ENCODE measurements at places on chromosomes 6 and 20.

- peak; percentile 84 for DNase-seq
These were observed 45.5 kb upstream of the SUPT3H start for GRCh38 chr6:45423111-45423823.

- no peak for DNase-seq
These were observed 621.2 kb upstream of the EYS start for GRCh38 chr6:66328200-66328599.

GRCh38 chr6:35620706-35621105 lies 68.0 kb downstream of the FKBP5 start:
- DNase-seq, result no peak

- no peak for DNase-seq
These were observed 211.5 kb downstream of the SOX4 start for GRCh38 chr6:21804941-21805610.

- peak; percentile 33 for DNase-seq
These were observed 77.4 kb upstream of the CD93 start for GRCh38 chr20:23163562-23163961.

DNA sequence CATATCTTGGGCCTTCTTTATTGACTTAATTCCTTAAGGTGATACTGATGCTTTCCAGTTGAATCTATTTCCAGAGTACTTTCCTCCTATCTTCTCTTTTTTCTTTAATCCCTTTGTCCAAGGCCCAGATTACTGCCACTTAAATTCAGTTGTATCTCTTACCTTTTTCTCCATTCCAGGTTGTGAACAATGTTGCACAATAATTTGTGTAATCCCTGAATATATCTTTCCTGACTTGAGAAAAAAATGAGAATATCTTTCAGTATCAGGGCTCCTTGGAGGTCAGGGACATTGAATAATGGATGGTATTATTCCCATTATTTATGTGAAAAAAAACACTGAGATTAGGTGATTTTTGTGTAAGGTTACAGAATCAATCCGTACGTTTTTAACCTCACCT lies 683.3 kb downstream of the PTPRT start:
- DNase-seq, result no peak

GRCh38 chr6:100343316-100344077 lies 121.2 kb downstream of the SIM1 start:
- DNase-seq, result no peak

GRCh38 chr20:53902968-53903651 lies 167.3 kb downstream of the BCAS1 start:
- no peak for DNase-seq

GRCh38 chr6:159529934-159530333 lies 163.1 kb downstream of the SOD2 start:
- no peak for DNase-seq

DNA sequence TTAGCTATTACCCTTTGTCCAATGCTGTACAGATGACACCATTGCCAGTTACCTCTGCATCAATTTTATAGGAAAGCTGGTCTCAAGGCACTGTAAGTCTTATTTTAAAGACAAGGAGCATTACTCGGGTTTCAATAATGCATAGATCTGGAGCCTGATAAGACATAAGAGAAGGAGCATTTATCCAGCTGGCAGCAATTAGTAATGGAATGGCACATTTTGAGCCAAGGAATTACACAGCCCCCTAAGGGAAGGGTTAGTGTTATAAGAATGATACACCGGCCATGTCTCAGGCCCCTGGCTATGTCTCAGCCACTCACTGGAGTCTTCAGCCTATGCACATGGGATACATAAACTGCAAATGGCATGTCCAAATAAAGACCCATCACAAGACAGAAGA lies 23.1 kb upstream of the TMEM242 start:
- DNase-seq, result no peak

DNA sequence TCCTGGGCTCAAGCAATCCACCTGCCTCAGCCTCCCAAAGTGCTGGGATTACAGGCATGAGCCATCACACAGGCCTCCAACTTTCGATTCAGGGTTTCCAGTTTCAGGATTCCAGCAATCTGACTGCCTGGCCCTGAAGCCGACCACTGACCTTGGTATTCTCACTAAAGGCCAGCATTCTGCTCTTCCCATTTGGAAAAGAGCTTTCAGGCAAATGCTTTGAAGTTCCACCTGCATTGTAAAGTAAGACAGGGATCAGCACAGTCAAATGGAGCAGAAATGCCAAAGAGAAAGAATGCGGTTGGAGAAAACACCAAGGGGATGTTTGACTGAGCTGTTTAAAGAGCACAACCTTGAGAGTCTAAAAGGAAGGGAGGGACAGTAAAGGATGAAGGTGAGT lies 117.0 kb upstream of the CEP85L start:
- DNase-seq, result no peak

DNA sequence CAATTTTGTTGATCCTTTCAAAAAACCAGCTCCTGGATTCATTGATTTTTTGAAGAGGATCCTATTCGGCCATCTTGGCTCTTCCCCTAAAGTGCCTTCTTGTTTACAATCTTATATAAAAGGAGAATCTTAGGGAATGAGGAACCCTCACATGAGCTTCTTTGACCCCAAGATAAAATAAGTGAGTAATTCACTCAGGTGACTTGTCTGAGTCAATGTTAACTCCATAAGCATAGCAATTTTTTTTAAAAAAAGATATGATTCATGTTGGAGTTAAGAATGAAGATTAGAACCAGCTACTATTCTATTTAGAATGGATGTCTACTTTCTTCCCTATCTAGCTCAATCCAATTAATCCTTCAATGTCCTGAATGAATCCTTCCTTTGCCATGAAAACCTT lies 21.0 kb downstream of the WASF1 start:
- no peak for DNase-seq

DNA sequence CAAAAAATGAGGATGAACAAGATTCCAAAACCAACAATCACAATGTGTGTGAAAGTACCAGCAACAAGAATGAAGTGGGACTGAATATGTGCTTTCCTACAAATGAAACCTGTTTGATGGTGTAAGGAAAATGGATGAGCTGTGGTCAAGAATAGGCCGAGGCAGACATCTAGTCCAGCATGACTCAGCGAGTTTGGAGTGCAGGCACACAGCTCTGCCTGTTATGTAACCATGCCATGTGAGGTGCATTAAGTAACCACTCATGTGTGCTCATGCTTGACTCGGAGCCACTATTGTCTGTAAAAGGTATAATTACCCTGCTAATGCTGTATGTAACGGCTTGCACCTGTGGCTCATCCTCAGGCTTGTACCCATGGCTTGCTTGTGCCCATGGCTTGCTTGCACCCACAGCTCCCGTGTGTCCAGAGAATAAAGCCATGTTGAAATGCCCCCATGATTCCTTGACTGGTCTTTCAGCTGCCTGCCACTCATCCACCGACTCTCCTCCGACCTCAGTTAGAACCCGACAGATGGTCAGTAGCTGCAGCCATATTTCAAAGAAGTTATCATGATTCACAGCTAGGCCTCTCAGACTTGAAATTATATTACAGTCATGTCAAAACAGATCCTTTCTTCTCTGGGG lies 98.7 kb downstream of the BACH2 start:
- DNase-seq, result no peak

GRCh38 chr6:167276772-167277533 lies 14.2 kb upstream of the UNC93A start:
- no peak for DNase-seq

DNA sequence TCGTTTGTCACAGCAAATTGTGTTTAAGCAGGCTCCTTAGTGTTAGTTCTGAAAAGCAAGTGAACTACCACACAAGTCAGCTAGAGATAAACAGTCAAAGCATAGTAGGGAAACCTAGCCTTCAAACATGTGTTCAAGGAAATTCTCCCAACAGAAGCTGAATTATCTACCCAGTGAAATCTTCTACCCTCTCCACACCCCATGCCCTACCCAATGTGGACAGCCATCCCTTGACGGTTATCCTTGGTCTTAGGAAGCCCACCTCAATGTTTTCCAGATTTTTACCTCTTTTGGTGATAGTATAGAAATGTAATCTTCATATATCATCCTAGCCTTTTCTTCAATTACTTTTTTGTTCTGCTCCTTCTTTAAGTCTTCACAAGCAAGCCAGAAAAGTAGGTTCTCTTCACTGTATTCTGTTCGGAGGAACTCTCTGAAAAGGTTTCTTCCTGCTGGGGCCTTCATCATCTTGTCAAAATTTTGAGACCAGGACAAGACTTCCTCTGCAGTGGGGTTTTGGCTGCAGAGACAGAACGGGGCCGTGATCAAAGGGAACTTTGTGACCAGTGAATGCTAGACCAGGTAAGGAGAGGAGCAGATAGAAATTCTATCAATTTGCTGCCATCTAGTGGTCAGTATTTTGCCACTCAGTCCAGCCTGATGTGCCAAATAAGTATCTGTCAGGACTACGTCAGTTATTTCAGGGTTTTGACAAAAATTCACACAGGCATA lies 21.6 kb upstream of the MTRF1L start:
- DNase-seq, result peak; percentile 19

GRCh38 chr6:38051819-38052434 lies 232.4 kb downstream of the ZFAND3 start:
- no peak for DNase-seq

GRCh38 chr6:42961020-42961470 lies 491 bp downstream of the GNMT start:
- no peak for DNase-seq

DNA sequence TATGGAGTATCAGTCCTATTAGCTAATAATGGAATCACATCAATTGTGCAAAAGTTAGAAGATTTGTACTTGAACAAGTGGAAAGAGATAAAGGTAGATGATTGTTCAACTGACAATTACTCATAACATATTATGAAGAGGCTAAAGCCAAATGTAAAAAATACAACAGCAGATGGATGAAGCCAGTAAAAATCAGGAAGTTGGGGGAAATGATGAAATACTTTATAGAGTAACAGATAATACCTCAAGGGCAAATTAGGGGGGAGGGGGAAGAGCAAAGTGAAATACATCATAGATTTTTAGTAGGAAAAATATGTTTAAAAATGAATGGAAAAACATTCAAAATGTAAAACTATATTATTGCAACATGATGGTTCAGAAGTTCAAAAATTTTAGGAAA lies 114.0 kb downstream of the PDSS2 start:
- DNase-seq, result no peak

DNA sequence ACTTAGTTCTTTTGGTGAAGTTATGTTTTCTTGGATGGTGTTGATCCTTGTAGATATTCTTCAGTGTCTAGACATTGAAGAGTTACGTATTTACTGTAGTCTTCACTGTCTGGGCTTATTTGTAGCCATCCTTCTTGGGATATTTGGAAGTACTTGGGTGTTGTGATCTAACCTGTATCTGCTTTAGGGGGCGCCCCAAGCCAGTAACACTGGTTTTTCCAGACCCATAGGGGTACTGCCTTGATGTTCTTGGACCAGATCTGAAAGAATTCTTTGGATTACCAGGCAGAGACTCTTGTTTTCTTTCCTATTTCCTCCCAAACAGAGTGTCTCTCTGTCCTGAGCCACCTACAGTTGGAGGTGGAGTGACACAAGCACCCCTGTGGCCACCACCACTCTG lies 309.1 kb upstream of the IMPG1 start:
- no peak for DNase-seq

GRCh38 chr6:31070711-31071197 lies 41.6 kb downstream of the C6orf15 start:
- DNase-seq, result peak; percentile 53

DNA sequence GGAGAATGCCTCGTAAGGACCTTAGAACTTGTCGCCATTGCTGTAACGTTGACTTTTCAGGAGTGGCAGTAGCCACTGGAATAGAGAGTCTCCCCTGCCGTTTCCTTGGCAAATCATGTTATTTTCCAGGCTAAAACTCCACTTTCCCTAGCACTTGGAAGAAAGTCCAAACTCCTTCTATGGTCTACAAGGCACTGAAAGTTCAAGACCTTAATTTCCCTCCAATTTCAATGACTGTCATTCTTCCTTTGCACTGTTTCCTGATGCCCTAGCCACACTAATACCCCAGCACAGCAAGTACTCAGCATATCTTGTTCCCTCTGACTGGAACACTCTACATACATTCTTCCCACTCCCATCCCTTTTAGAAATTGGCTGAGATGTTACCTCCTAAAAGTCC lies 1.8 kb upstream of the TBPL1 start:
- DNase-seq, result no peak

DNA sequence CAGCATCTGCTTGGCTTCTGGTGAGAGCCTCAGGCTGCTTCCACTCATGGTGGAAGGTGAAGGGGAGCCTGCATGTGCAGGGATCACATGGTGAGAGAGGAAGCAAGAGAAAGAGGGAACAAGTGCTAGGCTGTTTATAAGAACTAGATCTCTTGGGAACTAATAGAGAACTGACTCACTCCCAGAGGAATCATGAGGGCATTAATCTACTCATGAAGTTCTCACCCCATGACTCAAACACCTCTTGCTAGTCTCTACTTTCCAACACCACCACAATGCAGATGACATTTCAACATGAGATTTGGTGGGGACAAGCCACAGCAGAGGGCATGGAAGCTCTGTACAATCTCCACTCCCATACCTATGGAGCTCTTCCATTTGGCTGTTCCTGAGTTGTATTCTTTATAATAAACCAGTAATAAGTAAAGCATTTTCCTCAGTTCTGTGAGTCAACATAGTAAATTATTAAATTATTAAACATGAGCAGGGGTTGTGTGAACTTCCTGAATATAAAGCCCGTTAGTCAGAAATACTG lies 524.1 kb upstream of the NRSN1 start:
- no peak for DNase-seq

GRCh38 chr6:99613409-99613704 lies 6.7 kb downstream of the PRDM13 start:
- no peak for DNase-seq

- DNase-seq, result no peak
These were observed 5.2 kb downstream of the STX11 start for GRCh38 chr6:144155529-144155928.

GRCh38 chr6:84027340-84028181 lies 6.0 kb upstream of the MRAP2 start:
- no peak for DNase-seq

DNA sequence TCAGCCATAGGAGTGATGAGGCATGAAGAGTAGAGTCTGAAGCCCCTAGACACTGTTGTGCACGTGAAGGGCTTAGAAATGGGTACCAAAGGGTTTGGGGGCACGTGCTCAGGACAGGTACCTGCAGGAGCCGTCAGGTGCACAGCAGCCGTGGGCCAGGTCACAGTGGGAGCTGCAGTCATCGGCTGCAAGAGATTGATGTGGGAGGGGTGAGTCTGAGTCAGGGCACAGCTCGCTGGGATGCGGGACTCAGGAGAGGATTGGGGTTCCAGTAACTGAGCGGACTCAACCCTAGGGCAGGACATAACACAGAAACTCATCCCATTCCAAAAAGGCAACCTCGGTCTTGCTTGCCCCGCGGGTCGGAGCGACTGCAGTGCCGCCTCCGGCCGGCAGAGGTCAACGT lies 1.1 kb downstream of the DLK2 start:
- peak; percentile 54 for DNase-seq

DNA sequence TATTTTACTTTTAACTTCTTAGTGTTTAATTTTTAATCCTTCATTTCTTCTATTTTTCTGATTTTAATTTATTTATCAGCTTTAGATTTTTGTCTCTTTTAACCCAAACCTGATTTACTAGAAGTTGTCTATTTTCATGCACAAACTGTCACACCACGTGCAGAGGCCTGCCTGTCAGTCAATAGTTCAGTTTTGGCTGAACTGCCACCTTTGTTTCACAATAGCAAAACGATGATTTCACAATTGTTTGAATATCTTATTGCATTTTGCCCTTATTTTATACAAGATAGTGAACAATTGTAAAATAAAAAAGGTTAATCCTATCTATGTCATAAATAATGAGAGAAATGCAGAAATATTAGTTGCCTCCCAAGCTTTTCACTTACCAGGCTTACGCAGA lies 24.0 kb upstream of the PPP1R3G start:
- DNase-seq, result no peak

Data from H1 (cell line).